ENCODE measurements at places on chromosomes 5 and 9. TPM values are rescaled to one million over a fixed set of nuclear protein-coding genes. Genes with fewer than 3 reads are reported as not detected.

DNA sequence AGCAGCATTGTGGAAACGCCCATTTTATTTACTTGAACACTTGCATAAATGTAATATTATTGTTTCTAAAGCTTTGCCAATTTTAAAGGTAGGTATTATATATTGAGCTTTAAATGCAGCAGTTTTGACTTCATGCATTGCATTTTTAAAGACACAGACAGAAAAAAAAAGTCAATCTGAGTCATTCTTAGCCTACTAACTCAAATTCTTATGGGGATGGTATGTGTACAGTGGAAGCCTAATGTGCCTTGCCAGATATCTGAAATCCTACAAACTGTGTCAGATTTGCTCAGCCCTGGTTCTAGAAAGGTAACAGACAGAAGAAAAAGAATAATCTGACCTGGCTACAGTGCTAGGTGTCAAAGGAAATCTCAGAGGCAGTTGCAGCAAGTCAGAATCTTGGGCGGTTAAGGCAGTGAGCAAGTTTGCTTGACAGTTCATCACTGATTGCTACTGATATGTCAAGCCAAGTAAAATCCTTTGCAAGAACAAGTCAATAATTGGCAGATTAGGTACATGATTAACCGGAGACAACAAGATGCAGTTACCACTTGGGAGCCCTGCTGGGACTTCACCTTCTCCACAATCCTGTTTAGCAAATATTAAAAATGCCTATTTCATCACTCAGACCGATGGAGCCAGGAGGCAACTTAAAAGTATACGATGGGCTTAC lies 224.8 kb upstream of the WWC1 start:
- DNase-seq: no peak

DNA sequence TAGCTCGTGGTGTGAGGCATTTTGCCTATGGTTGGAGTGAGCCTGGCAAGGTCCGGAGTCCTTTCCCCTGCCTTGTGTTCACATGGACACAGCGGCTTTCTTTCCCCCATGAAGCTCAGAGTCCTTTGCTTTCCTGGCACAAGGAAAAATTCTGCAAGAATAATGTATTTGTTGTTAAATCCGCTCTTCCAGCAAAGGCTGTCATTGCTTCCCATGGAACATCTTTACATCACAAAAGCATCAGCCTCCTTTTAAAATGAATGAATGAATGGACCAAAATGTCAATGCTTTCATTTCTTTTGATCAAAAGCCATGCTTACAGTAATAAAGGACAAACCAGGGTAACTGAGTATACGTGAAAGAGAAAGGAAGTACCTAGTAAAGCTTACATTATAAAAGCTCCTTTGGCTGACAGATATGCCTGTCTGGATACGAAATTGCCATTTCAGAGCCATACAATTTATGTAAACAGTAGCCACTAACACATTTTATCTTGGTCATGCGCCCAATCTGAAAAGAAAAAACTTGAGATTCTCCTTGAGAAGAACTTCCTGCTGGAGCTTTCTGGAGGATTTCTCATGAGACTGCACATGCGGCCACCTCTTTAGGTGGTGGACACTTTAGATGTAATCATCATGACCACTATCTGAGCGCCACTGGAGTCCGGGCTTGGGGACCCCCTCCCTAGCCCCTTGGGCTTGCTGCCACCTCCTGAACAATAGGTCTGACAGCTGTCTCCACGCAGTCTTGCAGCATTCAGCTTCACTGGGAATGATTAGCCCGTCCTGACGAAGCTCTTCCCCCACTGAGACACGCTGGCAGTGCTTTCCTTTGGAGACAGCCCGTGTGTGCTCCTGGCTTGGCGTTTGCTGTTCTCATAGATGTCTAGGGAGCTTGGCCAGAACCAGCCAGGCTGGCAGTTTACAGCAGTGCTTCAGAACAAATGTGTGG lies 355.9 kb downstream of the ADAMTS6 start:
- no peak for DNase-seq

DNA sequence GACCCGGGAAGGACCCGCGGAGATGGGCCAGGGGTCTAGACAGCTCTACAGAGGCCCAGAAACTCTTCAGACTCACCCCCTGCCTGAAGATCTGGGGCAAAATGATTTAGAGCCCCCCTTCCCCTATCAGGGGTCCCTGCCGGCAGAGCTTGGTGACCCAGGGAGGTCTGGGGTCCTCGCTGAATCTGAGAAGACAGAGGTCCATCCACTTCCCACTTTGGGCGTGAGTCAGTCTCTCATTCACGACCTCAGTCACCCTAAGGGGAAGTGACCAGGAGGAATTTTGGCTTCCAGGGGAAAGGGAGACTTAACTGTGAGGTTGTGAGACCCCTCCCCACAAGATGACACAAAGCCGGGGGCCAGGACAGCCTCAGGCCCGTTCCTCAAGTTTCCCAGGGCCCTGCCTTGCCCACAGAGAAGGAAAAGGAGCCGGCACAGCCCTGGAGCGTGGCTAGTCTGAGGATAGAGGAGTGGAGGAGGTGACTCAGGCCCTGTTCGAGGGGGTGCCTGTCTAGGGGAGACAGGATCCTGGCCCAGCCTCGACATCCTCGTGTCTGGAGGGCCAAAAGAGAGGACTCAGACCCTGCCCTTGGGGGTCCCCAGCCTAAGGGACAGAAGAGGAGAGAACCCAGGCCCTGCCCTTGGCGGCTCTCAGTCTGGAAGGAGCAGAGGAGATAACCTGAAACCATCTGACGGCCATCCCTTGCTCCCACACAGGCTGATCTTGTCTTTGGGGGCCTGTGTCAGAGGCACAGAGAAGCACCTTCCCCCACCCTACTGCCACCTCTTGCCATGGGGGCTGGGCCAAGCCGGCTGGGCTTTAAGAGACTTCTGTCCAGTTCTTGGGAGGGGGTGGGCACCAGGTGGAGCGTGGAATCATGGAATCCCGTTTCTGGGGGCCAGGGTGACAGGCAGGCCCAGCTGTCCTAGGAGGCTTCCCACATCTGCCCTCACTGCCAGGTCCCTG lies 889 bp downstream of the PDLIM4 start:
- DNase-seq: peak; percentile 78

GRCh38 chr5:177426566-177427210 lies at the start of gene GRK6:
Gene GRK6, plus strand, starts transcription at chr5:177426676. Its CDS starts 170 bp downstream, at chr5:177426846.
- DNase-seq: peak; percentile 59

DNA sequence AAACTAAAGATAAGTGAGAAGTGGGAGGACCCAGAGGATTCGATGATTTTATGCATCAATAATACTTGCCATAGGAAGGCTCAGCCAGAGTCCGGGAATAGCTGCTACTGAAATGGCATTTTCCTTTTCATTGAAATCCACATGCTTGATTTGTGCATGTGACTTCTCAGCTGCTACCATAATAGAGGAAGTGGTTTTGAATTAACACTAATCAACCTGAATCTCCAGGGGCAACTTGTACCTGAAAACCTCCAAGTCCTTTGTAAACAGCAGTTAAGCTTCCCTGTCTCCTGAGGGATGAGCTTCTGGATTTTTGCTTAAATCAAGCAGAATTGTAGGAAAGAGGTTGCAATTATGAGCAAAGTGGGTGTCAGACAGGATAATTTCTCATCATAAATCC lies 124.9 kb downstream of the PPP2R2B start:
- DNase-seq: no peak

DNA sequence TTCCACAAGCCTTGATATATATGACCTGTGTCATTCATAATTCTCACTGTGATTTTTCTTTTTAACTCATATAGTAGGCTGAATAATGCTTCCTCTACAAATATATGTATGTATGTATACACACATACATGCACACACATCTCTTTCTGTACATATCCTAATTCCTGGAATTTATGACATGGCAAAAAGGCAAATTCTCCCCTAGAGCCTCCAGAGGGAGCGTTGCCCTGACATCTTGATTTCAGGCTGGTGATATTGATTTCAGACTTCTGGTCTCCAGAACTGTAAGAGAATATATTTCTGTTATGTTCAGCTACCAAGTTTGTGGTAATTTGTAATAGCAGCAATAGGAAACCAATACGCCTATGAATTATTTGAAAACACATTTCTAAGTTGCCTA lies 166.6 kb upstream of the GAS1 start:
- no peak for DNase-seq

- DNase-seq: no peak
Measured at GRCh38 chr9:124321935-124322334, 64.2 kb downstream of the NEK6 start.

- DNase-seq: no peak
Measured at GRCh38 chr9:94804316-94804715, 77.8 kb downstream of the AOPEP start.

DNA sequence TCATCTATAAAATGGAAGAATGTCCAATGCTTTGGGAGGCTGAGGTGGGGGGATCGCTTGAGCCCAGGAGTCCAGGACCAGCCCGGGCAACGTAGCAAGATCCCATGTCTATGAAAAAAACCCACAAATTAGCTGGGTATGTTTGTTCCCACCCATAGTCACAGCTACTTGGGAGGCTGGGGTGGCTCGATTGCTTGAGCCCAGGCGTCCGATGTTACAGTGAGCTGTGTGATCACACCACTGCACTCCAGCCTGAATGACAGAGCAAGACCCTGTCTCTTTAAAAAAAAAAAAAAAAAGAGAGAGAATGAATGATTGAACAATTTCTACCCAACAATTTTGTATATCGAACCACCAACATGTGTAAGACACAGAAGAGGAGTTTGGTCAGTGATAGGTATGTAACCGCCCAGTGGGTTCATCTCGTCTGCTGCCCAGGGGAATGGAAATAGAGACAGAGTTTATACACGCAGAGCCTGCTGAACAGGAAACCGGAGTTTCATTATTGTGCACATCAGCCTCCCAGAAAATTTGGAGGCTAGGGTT lies 26.2 kb upstream of the ERGIC1 start:
- no peak for DNase-seq

DNA sequence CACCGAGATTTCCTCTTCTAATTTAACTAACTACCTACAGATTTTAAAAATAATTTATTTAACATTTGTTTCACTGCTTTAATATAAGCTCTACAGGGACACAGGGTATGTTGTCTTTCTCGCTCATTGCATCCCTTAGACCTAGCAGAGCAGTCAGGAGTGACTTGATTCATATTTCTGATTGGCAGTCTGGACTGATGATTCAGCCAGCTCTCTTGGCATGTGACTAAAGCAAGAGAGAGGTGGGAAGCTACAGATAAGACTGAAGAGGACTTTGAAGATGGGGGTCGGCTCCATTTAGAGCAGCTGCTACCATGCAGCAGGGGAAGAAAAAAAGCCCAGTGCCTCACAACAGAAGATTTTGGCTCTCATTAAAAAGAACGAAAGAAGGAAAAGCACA lies 173.4 kb upstream of the STK32A start:
- no peak for DNase-seq

DNA sequence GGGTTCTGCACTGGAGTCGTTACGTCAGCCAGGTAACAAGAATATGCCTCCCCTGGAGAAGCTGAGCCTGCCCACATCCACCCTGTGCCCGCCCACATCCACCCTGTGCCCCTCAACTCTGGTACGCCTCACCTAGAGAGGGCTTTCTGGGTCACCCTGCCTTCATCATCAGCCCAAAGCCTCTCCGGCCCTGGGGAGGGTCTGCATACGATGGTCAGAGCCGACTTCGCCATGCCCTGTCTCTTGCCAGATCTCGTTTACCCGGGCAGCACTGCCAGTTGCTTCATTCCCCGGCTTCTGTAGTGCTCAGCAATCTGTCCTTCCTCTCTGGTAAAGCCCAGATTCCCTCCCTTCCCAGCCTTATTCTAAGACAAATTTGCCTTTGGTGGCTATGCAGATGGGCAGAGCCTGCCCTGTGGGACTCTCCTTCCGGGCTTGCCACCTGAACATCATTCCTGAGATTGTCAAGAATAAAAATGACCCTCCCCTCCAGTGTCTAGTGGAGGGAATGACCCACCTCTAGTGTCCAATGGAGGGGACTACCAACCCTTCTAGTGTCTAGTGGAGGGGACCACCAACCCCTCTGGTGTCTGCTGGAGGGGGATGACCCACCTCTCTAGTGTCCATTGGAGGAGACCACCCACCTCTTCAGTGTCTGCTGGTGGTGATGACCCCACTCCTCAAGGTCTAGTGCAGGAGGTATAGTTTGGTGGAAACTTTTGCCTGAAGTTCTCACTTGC lies 3.4 kb downstream of the PLEKHG4B start:
- DNase-seq: no peak

DNA sequence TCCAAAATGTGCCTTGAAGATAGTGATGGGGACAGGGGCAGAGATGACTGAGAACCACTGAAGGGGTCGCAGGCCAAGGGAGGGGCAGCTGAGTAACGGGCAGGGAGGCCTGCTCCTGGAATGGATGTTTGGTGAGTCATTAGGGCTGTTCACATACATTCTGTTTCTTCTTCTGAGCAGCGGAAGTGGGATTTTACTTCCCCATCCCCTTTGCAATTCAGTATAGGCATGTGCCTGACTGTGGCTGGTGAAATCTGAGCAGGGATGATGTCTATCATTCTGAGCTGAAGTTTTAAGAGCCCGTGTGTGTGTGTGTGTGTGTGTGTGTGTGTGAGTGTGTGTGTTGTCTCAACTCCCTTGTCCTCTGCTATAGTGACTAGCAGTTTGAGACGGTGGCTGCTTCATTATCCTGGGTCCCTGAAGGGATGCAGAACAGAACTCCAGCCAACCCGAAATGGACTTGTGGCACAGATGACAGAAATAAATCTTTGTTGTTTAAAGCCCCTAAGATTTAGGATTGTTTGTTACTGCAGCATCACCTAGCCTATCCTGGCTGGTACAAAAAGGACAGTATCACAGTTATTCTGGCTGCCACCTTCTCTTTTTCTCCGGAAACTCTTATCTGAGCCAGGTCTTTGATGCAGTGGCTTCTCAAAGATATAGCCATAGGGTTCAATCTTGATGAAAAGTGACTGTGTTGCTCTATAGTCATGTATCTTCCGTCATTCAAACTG lies 29.2 kb upstream of the TGFBI start:
- peak; percentile 94 for DNase-seq

GRCh38 chr9:74117731-74118130 lies 379.4 kb upstream of the RORB start:
- peak; percentile 25 for DNase-seq

DNA sequence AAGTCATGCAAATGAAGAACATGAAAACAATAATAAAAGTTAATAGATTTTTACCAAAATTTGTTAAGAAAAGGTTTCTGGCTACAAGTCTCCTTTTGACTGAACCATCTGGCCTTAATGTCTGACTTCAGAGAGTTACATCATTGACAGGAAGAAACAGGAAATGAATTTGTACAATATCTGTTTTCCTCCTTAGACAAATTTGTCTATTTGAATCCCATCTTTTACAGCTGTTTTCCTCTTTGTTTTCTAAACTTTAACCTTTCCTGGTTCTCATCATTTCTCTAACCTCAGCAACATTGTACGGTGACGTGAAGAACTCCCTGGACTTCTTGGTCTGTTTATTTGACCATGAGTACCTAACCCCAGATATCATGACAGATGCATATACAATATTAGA lies 567.5 kb upstream of the RIOK2 start:
- no peak for DNase-seq

DNA sequence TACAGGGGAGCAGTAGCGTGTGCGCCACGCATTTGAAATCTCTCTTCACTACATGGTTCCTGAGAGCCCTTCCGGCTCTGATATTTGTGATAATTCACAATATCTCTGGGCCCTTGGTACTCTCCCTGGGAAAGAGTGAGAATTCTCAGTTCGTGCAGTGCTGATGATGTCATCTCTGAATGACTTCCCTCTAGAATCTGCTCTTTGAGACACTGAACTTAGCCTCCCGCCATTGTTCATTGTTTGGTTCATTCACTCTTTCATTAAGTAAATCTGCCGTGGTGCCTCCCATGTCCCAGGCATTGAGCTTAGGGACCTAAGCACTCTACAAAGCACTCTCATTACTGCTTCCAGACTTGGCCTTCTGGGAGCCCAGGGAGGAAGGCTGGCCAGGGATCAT lies 94.0 kb downstream of the PPARGC1B start:
- DNase-seq: no peak

The IRX2 gene
- 10.3 TPM for total RNA-seq

The CDX1 gene
- total RNA-seq: 1.3 TPM

The COQ4 gene
- 56.6 TPM for total RNA-seq

The SAXO1 gene
- total RNA-seq: not detected

The F12 gene
- total RNA-seq: 9.6 TPM
